ENCODE measurements at places on chromosomes 11 and 22.

DNA sequence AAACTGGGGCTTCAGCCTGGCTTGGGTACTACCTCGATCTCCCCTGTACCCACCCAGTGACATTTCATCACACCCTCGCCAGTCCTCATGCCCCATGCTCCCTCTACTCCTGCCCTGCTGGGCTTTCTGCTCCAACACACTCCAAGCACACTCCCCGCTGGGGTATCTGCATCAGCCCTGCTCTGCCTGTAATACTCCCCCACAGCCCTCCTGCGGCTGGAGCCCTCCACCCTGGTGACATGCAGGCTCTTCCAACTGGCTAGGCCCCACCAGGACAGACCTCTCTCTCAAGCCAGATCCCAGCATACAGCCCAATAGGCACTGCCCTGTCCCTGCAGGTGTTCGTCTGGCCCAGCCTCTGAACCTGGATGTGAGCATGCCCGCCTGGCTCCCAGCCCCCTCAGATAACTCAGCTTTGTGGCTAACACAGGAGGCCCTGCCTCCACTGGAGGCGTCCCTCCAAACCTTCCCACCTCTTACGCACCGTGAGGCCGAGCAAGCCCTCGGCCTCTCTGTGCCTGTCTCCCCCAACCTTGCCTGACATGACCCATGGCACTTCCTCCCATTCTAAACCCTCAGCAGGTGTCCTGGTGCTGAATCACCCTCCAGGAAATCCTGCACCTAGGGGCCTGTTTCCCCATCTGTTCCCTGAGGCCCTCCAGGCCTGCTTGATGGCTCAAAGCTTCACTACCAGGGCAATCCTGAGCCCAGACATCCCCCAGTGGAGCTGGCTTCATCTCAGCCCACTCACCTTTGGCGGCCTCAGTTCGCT, 33.5 kb upstream of the TXNRD2 start:
- no peaks in the 10 kb centered on the region for H3K36me3 ChIP-seq
- H3K4me3 ChIP-seq: no peak overlapping the region
- H3K4me1 ChIP-seq: peaks cover 17% of the 10 kb centered on the region
- no peak for DNase-seq
- no peaks in the 10 kb centered on the region for H3K27me3 ChIP-seq
- peak overlapping the region; percentile 1 for H3K27ac ChIP-seq

DNA sequence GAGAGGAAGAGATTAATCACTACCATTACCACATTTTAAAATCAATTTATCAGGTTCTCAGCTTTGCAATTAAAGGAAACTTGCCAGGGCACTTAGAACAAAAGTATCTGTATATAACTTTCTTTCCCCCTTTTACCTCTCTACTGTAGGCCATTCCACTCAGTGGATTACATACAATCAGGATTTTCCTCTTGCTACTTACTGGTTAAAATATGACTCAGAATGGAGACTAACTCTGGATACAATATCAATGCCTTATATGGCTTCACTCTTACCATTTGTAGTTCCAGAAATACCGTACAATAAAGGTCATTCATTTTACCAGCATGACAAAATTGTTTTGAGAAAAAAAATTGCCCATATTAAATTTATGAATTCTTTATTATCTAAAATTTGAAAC, 706.8 kb downstream of the KCNA4 start:
- no peak for DNase-seq
- H3K36me3 ChIP-seq: no peaks in the 10 kb centered on the region
- no peaks in the 10 kb centered on the region for H3K4me1 ChIP-seq
- H3K4me3 ChIP-seq: no peak overlapping the region

DNA sequence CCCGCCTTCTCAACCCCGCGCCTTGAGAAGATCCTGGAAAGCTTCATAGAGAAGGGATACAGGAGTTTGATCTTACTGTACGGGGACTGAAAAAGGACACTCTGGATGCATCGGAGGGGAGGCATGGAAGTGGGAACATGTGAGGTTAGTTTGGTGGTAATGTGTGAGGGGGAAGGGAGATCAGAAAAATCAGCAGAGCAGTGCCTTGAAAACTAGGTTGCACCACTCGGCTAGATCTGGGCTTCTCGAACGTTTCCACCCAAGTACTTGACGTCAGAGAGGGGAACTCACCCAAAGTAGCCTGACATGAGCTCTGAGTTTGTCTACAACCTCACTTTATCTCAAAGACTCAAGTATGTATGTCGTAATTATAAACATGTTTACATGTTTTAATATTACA, 14.5 kb downstream of the USP35 start:
- peaks cover 33% of the 10 kb centered on the region for H3K36me3 ChIP-seq
- H3K27ac ChIP-seq: peak overlapping the region; percentile 94
- H3K4me1 ChIP-seq: peaks cover 54% of the 10 kb centered on the region
- no peaks in the 10 kb centered on the region for H3K27me3 ChIP-seq

DNA sequence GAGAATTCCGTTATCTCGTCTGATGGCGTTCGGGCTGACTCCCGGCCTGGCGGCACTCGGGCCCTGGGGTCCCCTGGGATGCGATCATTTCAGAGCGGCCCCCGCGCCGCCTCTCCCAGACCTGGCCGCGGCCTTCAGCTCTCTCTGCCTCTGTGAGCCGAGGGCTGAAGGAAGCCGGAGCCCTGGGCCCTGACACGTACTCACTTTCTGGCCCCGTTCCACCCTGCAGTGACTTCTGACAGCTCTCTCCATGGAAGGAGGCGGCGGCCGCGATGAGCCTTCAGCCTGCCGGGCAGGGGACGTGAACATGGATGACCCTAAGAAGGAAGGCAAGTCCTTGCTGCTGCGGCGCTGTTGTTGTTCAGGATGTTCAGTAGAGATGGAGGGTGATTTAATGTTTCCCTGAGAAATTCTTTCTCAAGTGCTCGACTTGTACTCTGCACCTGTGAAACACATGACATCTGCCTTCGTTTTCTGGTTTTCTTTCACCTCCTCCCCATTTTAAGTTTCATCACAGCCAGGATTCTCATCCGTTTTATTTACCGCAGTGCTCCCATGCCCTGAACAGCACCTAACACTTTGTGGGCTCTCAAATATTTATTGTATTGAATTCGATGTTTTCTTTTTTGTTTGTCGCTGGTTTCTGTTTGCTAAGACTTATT, 612 bp downstream of the GTSE1 start:
- peaks cover 73% of the 10 kb centered on the region for H3K4me1 ChIP-seq
- H3K27me3 ChIP-seq: no peaks in the 10 kb centered on the region
- peaks cover 48% of the 10 kb centered on the region for H3K36me3 ChIP-seq
- H3K4me3 ChIP-seq: peak overlapping the region; percentile 82
